CD4-positive, alpha-beta T cell treated with Interleukin-6 for 4 hours (primary cell): ENCODE measurements at places on chromosomes 3 and 15.
A peak's percentile ranks its signal among the peaks of the same experiment; 100 is the strongest.

GRCh38 chr3:73052857-73053256 lies 8.6 kb upstream of the EBLN2 start:
- no peak for DNase-seq

GRCh38 chr3:195612075-195612800 lies 28.5 kb upstream of the APOD start:
- DNase-seq = no peak

- DNase-seq = no peak
Measured at GRCh38 chr3:77933926-77934325, 894.0 kb downstream of the ROBO2 start.

- no peak for DNase-seq
Measured at GRCh38 chr3:139434764-139435307, 41.5 kb downstream of the RBP2 start.

GRCh38 chr15:40100123-40100946 lies 8.3 kb downstream of the BMF start:
- no peak for DNase-seq

DNA sequence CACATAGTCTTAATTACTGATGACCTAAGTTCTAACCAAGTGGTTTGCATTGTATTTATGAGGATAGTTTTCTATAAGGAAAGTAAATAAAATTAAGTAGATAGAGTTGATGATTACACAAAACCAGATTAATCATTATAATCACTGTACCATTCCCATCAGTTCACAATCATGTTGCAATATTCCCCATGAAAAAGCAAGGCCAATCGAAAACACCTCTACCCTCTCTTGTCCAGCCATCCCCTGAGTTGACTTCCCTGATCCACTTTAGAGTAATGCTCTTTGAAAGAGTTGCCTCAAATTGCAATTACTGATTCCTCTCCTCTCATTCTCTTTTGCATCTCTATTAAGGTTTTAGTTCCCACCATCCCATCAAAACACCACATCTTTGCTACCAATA lies 21.0 kb downstream of the BCHE start:
- DNase-seq = no peak

- no peak for DNase-seq
Measured at GRCh38 chr3:32219537-32219936, 18.9 kb upstream of the CMTM8 start.

- no peak for DNase-seq
Measured at GRCh38 chr3:32686713-32687112, 1.7 kb downstream of the CNOT10 start.

- DNase-seq = no peak
Measured at GRCh38 chr3:117047951-117048705, 338.5 kb downstream of the TUSC7 start.

GRCh38 chr3:25428789-25429335 lies 799 bp downstream of the RARB start:
- DNase-seq = no peak

DNA sequence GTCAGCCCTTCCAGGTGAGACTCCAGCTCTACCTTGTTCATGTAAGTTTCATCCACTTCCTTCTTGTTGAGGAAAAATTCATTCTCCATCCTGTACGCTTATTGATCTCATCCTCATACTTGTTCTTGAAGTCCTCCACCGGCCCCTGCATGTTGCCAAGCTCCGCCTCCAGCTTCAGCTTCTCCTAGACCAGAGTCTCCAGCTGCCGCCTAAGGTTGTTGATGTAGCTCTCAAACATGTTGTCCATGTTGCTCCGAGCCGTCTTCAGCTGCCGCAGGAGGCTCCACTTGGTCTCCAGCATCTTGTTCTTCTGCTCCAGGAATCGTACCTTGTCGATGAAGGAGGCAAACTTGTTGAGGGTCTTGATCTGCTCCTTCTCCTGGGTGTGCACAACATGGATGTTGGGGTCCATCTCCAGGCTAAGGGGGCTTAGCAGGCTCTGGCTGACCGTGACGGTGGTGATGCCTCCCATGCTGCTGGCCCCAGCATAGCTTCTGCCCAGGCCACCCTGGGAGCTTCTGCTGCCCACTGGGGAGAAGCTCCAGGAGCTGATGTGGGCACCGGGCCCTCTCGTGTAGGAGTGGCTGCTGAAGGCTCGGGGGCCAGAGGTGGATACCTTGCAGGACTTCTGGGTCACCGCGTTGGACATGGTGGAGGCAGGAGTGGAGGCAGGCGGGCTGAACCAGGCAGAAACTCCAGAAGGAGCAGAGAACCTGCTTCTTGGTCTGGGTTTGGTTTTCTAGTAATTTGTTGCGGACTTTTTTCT lies 422.6 kb upstream of the ARPP21 start:
- DNase-seq = no peak

DNA sequence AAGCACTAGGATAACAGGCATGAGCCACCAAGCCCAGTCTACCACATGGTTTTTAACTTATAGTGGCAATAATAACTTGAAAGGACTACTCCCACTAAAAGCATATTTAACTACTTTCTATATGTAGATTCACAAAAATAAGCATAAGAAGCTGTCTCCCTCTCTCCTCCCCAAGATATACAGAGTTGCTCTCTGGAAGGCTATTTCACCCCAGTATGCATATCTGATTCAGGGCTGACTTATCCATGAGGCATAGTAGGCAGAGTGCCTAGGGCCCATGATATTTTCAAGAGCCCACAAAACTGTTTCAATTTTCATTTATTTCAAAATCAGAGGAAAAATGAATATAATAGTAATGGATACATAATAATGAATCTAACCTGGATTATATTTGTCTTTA lies 20.5 kb downstream of the ATP8B4 start:
- DNase-seq = no peak

- DNase-seq = peak; percentile 69
Measured at GRCh38 chr3:127694467-127695215, 21.9 kb downstream of the ABTB1 start.

DNA sequence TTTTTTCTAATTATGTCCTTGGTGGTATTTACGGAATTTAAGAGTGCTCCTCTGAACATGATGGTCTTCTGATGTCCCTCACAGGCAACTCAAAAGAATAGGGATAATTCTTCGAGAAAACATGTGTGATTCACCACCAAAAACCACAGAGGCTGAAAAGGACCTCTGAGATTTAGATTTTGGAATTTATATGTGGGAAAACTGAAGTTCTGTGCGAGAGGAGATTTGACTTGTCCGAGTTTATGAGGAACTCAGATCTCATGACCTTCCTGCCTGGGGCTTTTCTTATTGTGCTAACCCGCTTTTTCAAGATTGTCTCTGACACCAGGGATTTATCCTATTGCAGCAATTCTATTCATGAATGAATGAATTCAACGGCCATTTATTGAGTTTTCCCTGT lies 142.4 kb downstream of the FAM43A start:
- DNase-seq = no peak

DNA sequence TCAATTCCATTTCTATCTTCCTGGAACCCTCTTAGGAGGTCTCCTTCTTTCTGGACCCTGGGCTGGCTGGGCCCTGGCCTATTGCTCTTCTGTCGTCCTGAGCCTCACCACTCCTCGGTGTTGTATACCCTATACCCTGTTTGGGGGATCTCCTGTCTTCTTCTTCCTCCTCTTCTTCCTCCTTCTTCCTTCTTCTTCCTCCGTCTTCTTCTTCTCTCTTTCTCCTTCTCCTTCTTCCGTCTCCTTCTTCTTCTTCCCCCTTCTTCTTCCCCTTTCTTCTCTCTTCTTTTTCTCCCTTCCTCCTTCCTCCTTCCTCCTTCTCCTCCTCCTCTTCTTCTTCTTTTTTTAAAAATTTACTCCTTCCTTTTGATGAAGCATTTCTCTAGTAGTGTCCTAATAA lies 30.4 kb upstream of the FXR1 start:
- DNase-seq = no peak

- DNase-seq = no peak
Measured at GRCh38 chr3:128727059-128727458, 1.1 kb downstream of the RAB7A start.

- no peak for DNase-seq
Measured at GRCh38 chr3:52752045-52752660, 18.6 kb downstream of the NEK4 start.

DNA sequence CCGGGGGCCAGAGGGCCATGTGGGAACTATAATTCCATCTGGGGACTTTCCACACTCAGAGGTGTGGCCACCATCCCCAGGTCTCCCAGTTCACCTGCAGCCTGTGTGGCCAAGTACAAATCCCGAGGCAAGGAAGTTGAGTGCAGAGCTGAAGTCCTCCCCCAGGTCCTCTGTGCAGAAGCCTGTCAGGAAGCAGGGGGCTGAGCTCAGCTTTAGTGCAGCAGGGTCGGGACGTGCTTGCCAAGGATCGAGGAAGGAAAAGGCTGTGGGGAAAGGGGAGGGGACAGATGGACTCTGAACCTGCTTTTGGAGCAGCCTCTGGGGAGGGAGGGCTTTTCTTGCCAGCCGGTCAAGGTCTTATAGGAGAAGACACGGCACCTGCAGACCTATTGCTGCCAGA lies 67.7 kb downstream of the CHRNA7 start:
- DNase-seq = no peak

DNA sequence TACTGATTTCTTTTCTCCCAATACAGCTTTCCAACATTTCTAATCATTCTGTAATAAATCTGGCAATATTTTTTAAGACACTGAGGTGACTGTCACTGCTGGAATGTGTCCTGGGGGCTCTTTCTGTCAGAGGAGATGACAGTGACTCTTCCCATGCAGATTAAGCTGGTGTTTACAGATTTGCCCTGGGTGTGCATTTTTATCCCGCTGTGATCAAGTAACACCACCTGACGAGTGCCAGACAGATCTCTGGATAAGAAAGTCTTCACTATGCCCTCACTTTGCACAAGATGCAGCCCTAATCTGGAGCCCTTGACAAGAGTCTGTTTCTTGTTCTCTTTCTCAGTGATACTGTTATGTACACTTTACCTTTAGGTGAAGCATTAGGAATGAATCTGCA lies 477.7 kb downstream of the ZIC1 start:
- no peak for DNase-seq

DNA sequence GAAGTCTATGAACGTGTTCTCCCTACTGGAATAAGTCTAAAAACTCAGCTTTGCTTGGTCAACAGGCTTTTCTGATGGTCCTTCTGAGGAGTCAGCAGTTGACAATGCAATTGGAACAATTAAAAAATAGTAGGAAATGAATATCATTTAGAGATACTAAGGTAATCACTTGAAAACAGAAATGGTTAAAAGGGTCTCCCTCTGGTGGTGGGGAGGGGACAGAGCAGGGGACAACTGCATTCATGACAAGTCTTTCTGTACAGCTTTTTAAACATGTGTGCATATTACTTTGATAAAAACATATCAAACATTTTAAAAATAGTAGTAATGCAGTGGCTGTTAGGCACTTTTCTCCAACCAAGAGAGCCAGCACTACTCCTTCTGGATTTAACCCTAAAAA lies 119.9 kb upstream of the FHIT start:
- peak; percentile 7 for DNase-seq

DNA sequence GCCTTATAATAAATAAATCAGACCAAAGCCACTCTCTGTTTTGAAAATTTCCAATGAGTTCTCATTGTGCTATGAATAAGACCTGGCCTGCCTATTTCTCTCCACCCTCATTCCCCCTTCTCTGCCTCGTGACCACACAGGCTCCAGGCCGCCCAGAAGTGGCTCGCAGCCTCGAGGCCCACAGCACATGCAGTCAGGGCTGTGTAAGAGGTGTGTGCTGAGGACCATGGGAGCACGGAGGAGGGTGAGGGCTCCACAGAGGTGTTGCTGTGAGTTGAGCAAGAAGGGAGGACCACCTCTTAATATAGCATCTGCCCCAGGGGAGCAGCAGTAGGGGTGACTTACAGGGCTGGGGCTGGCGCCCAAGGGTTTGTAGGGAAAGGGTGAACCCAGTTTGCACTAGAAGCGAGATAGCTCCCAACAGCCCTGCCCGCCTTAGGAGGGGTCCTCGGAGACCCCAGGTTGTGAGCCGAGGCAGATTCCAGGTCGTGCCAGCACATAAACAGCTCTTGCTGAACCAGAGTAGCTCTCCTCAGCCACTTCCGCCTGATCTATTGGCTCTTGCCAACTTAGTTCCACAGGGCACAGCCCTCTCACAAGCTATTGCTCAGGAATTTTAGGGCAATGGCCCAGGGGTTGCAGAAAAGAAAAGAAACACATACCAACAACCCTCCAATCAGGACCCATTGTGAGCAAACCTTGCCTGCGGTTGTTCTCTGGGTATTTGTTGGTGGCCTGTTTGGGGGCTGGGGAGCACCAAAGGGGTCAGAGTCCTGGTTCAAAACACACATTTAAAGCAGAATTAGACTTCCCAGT lies 117.7 kb downstream of the MYLK start:
- DNase-seq = no peak

DNA sequence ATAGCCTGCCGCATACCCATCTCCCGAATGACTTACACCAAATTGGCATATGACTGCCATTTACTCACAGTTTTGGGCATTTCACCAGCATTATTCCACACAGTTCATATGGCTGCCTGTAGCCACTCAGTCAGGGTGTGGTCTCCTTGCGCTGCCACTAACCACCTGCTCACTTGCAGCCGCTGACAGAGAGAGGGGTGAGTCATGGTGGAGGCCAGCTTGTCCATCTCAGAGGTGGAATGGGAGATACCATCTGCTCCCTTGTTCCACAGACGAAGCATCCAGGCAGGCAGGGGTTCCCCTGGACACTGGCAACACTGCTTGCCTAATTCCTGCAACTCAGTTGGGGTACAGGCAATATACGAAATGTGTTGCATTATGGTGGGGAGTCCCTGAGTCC lies 15.6 kb downstream of the CCRL2 start:
- DNase-seq = no peak

GRCh38 chr15:57895291-57895690 lies 170.2 kb downstream of the ALDH1A2 start:
- no peak for DNase-seq

GRCh38 chr15:80992006-80992405 lies 2.4 kb upstream of the MESD start:
- DNase-seq = no peak

GRCh38 chr3:66991459-66991858 lies 6.6 kb upstream of the KBTBD8 start:
- no peak for DNase-seq

DNA sequence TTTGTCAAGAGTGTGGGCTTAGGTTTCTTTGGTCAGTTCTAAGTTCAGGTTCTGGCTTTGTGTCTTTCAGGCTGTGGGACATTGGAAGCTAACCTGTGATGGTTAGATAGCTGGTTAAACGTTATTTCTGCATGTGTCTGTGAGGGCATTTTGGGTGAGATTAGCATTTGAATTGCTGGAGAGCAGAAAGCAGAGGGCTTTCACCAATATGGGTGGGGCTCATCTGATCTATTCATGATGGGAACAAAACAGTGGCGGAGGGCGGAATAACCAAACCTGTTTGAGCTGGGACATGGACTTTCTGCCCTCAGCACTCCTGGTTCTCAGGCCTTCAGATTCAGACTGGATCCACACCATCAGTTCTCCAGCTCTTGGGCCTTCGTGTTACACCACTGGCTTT lies 195.4 kb downstream of the KLF13 start:
- no peak for DNase-seq

DNA sequence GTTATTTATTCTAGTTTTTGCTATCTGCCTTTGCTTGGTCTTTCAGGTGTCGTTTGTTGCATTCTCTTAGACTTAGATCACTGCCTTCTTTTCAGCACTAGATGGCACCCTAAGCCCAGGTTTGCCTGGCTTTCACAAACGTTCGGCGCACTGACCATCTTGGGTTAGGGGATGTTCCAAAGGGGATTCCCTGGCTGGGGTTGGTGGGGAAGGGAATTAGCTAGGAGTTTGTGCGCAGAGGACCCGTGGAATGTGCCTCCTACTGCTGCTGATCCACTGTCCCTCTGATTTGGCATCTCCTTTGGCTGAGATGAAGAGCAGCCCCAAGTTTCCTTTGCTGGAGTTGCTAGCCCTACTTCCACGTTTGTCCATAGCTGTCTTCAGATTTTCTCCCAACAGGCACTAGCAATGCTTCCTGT lies 33.9 kb downstream of the PFN2 start:
- peak; percentile 49 for DNase-seq
